Thymus (tissue), 14 donors: ENCODE measurements at places on chromosomes 7 and 10. TPM values are rescaled to one million over a fixed set of nuclear protein-coding genes. Genes with fewer than 3 reads are reported as not detected.

Gene ZNF487
- polyA plus RNA-seq: 11.6 TPM

Gene SEMA3E
- polyA plus RNA-seq: 1.8 TPM

Gene GSDME
- 10.7 TPM for polyA plus RNA-seq

Gene CFAP46
- 0.34 TPM for polyA plus RNA-seq

DNA sequence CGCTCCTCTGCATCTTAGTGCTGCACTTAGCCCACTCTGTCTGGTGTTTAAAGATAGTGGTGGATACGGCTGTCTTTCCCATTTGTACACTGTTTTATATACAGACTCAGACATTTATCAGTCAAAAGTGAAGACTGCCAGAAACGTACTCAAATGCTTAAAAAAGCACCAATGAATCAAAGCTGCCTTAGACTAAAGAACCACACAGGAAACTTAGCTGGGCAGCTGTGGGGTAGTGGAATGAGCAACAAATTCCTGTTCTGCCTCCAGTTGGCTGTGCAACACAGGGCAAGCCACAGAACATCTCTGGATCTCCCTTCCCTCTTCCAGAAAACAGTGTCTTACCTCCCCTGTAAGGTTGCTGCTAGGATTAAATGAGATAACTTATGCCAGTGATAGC is 76.0 kb downstream of the ATXN7L1 start:
- DNase-seq: no peak
- H3K36me3 ChIP-seq: no peaks in the 10 kb centered on the region
- no peaks in the 10 kb centered on the region for H3K27me3 ChIP-seq
- H3K4me3 ChIP-seq: no peak overlapping the region
- peaks cover 5% of the 10 kb centered on the region for H3K4me1 ChIP-seq
- H3K27ac ChIP-seq: no peak overlapping the region

GRCh38 chr10:16681521-16681920 is 135.7 kb downstream of the RSU1 start:
- no peak overlapping the region for H3K4me3 ChIP-seq
- DNase-seq: no peak
- H3K27me3 ChIP-seq: no peaks in the 10 kb centered on the region

DNA sequence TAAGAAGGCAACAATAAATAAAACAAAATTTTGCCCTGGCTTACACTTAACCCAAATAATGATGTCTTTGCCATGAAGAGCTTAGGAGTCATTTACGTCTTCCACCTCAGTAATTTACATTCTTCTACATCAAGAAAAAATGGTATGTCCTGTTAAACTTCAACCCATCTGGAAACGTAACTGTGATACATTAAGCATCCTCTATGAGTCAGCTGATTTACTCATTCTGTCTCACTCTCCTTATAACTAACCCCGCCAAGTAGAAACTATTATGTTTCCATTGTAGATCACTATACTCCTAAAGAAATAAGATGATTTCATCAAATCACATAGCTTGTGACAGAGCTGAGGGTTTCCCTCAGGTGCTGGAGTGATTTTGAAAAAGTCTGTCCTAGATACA is 330.7 kb downstream of the CDC14C start:
- no peak for DNase-seq
- H3K4me3 ChIP-seq: no peak overlapping the region
- no peaks in the 10 kb centered on the region for H3K27me3 ChIP-seq
- H3K36me3 ChIP-seq: no peaks in the 10 kb centered on the region

DNA sequence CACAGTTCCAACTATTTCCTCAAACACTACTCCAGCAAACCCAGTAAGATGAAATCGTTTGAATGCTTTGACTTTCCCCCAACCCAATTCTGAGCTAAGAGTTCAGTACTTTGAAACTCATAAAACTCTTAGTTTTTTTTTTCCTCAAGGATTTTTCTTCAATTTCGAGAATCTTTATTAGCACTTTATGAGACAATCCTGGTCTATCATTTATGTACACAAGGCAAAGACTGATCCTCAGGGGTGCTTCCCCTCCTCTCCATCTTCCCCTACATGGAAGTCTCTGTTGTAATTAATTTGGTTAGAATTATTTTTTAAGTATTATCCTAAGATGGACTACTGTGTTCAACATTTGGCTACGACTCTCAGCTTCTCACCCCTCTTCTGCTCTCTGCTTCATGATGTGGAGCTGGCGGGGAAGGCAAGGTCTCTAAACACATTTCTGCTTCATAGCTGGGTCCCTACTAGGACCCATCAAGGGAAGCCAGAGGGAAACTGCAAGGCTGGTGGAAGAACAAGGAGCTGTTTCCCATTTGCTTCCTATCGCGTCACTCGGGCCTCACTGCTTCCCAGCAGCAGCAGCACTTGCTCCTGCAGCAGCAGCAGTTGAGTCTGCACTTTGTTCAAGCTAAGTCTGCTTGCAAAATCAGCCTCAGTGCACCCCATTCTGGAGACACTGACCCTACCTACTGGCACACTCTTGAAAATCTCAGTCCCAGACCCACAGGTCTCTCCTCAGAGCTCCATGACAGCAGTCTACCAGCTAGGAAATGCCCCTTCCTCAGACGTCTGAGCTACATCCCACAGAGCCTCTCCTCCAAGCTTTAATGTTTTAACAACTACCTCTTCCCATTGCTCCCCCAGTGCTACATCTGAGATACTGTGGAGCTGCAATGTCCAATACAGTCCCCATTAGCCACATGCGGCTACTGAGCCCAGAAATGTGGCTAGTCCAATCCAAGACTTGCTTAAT is 90.0 kb downstream of the CHCHD3 start:
- no peak overlapping the region for H3K4me3 ChIP-seq
- no peak for DNase-seq
- H3K27me3 ChIP-seq: no peaks in the 10 kb centered on the region
- H3K4me1 ChIP-seq: no peaks in the 10 kb centered on the region
- no peaks in the 10 kb centered on the region for H3K36me3 ChIP-seq
- no peak overlapping the region for H3K27ac ChIP-seq

DNA sequence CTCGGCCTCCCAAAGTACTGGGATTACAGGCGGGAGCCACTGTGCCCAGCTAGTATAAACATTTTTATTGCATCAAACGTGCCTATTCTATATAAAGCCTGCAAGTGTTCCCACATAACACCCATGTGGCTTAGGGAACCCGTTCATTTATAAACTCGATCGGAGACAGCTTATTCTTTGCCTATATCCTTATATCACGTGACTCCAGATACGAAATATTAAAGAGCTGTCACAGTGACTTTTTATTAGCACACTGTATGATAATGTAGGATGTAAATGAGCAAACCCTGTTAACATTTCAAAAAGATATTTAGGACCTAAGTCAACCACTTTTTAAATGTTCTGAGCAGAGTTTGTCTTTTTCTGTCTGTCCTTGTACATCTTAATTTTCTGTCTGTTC is 642.9 kb upstream of the ADARB2 start:
- H3K4me1 ChIP-seq: no peaks in the 10 kb centered on the region
- no peak for DNase-seq
- no peak overlapping the region for H3K4me3 ChIP-seq
- no peaks in the 10 kb centered on the region for H3K27me3 ChIP-seq
- H3K36me3 ChIP-seq: no peaks in the 10 kb centered on the region
- H3K27ac ChIP-seq: no peak overlapping the region

GRCh38 chr7:9013940-9014339 is 580.5 kb downstream of the NXPH1 start:
- no peak overlapping the region for H3K4me3 ChIP-seq
- H3K36me3 ChIP-seq: no peaks in the 10 kb centered on the region
- no peak overlapping the region for H3K27ac ChIP-seq

DNA sequence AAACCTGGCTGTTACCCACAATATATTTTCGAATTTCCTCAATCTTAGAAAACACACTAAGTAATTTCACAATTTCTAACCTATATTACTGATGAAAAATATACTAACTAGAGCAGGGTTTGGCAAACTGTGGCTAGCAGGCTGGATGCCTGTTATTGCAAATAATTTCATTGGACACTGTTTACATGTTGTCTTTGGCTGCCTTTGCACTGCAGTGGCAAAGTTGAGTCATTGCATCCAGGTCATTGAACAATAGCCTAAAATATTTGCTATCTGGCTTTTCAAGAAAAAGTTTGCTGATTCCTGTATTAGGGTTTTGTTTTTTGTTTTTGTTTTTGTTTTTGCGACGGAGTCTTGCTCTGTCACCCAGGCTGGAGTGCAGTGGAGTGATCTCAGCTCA is 47.2 kb downstream of the KIF11 start:
- no peaks in the 10 kb centered on the region for H3K27me3 ChIP-seq
- no peak for DNase-seq
- H3K4me1 ChIP-seq: no peaks in the 10 kb centered on the region
- no peak overlapping the region for H3K27ac ChIP-seq
- H3K4me3 ChIP-seq: no peak overlapping the region
- peaks cover 60% of the 10 kb centered on the region for H3K36me3 ChIP-seq

- no peak overlapping the region for H3K4me3 ChIP-seq
- peaks cover 57% of the 10 kb centered on the region for H3K36me3 ChIP-seq
- H3K27ac ChIP-seq: no peak overlapping the region
- no peak for DNase-seq
Observed at GRCh38 chr7:149598721-149599308, 101.2 kb upstream of the ZNF746 start.

GRCh38 chr7:40758590-40758989 is 623.8 kb downstream of the SUGCT start:
- no peak overlapping the region for H3K27ac ChIP-seq
- H3K4me3 ChIP-seq: no peak overlapping the region
- no peaks in the 10 kb centered on the region for H3K36me3 ChIP-seq
- no peaks in the 10 kb centered on the region for H3K27me3 ChIP-seq
- no peaks in the 10 kb centered on the region for H3K4me1 ChIP-seq

DNA sequence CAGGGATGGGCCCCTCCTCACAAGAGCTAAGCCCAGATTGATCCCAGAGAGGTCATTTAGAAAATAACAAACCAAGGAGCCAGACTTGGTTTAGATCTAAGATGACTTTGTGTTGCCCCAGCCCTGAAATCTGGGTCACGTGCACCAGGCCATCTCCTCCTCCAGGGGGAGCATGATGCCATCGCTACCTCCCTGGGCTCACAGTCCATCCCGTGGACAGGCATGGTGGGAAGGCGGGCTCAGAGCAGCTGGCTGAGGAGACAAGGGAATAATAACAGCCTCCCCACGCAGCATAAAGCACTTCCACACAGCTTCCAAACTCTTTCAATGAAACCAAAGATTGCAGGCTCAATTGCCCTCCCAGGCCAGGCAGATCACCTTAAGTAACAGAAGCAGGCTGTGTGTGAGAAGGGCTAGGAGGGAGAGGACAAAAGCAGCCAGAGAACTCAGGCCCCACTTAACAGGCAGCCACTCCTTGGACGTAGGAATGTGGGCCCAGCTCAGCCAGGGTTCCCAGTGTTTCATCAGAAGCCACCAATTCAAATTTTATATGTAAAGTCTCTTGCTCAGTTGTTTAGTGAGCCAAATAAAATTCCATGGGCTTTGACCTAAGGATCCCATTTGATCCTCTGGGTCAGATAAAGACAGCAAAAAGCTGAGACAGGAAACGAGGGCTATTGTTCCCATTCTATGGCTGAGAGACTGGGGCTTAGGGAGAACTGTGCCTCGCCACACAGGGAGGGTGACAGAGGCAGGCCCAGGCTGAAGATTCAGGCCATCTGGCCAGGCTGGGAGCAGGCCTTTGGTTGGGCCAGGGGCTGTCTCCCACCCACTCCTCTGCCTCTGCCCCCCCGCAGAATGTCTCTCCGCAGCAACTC is 100.2 kb downstream of the COL13A1 start:
- H3K36me3 ChIP-seq: no peaks in the 10 kb centered on the region
- H3K27ac ChIP-seq: no peak overlapping the region
- no peak for DNase-seq

DNA sequence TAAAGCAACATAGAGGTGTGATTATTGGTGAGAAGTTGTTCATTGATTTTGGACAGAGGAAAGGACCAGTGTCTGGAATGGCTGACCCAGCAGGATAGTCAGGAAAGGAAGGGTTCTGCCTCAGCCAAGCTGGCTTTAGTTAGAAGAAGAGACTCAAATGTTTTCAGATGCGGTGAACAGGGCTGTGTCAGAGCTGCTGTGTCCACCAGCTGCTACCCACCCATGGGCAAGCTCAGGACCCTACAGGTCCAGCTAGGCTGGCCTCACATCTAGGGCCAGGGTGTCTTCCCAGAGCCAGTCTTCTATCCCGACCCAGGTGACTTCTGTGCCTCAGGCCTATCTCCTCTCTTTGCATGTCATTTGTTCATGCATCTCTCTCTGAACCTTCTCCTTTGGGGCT is 37.3 kb upstream of the CXCL12 start:
- H3K4me3 ChIP-seq: no peak overlapping the region
- H3K27ac ChIP-seq: no peak overlapping the region
- H3K27me3 ChIP-seq: no peaks in the 10 kb centered on the region
- no peaks in the 10 kb centered on the region for H3K4me1 ChIP-seq

GRCh38 chr7:48611993-48612392 is 312.4 kb upstream of the CDC14C start:
- H3K36me3 ChIP-seq: no peaks in the 10 kb centered on the region
- no peak overlapping the region for H3K27ac ChIP-seq
- no peaks in the 10 kb centered on the region for H3K27me3 ChIP-seq
- no peaks in the 10 kb centered on the region for H3K4me1 ChIP-seq
- no peak overlapping the region for H3K4me3 ChIP-seq

DNA sequence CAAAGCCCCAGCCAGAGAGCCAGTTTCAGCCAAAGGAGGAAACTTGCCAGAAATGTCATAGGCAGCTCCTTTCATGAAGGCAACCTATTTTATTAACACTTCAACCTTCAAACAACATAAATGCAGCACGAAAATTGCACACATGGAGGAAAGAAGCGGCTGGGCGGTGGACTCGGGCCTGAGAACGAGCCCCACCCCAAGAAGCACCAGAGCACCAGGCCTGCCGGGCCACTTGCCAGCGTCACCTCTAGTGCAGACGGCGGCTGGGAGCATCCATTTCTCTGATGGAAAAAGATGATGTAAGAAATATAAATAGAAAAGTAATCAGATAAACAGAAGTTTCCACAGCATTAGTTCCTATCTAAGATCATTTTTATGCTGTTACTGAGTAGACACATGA is 100.0 kb downstream of the TCERG1L start:
- H3K4me3 ChIP-seq: no peak overlapping the region
- H3K4me1 ChIP-seq: no peaks in the 10 kb centered on the region
- H3K27me3 ChIP-seq: no peaks in the 10 kb centered on the region
- H3K27ac ChIP-seq: no peak overlapping the region
- no peak for DNase-seq
- no peaks in the 10 kb centered on the region for H3K36me3 ChIP-seq

DNA sequence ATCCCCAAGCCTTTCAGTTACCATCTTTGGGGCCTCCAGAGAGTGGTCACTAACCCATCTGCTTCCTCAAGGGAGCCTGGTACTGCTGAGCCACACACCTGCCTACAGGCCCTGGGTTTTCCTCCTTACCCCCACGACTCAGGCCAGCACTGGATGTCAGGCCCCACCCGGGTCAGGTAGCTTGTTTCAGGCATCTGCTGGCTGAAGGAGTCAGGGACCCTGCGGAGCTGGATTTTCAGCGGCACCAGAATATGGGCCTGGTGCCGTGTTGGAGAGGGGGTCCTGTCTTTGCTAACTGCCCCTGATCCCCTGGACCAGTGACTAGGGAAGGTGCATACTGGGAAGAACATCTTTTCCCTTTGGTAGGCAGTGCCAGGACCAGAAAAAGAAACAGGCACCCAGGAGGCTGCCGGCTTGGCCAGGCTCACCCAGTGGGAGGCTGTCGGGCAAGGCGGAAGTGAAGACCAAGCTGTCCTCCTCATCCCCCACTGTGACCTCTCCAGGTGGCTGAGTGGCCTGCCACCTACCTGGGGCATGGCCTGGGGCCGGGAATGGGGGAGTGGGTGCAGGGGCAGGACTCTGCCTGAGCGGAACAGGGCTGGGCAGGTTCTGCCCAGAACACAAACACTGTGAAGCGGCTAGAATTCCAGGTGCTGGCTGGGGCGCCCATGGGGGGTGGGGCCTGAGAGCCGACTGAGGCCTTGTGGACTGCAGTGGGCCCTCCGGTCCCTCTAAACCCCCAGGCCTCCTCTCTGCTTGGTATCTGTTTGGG is 12.4 kb upstream of the SAMD8 start:
- H3K27ac ChIP-seq: no peak overlapping the region
- H3K4me3 ChIP-seq: no peak overlapping the region
- DNase-seq: no peak
- H3K4me1 ChIP-seq: peaks cover 11% of the 10 kb centered on the region
